ENCODE measurements at places on chromosomes 6 and 20.

GRCh38 chr20:41185013-41185757, 47.8 kb downstream of the PLCG1 start:
- DNase-seq: no peak

DNA sequence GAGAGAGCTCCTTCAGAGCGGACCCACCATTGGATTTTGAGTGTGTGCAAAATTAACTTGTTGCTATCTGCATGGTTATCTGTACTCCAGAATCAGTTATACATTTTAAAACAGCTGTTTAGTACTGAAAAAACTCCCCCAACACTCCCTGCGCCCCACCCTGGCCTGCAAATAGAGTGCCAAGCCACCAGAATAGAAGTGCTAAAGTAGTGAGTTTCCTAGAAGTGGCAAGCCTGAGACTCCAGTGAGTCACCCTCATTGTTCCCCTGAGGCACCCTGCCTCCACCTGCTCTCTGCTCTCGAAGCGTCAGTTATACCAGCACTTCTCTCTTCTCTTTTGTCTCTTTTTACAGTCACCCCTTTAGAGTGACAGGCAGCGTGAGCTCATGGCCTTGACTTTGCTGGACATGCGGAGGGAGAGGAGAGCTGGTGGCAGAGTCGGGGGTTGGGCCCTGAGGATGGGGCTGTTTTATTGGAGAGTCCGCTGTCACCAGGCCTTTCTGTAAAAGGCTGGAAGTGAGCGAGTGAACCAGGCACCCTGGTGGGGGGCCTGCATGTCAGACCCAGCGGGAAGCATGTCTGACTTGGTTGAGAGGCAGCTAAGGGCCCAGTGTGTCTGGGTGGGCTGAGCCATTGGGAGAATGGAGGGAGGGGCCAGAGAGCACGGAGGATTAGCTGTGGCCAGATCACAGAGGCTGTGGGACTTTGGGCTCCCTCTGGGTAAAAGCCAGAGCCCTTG, 10.4 kb downstream of the IGF2R start:
- peak; percentile 43 for DNase-seq

GRCh38 chr6:33207552-33208090, 679 bp upstream of the RING1 start:
- no peak for DNase-seq

DNA sequence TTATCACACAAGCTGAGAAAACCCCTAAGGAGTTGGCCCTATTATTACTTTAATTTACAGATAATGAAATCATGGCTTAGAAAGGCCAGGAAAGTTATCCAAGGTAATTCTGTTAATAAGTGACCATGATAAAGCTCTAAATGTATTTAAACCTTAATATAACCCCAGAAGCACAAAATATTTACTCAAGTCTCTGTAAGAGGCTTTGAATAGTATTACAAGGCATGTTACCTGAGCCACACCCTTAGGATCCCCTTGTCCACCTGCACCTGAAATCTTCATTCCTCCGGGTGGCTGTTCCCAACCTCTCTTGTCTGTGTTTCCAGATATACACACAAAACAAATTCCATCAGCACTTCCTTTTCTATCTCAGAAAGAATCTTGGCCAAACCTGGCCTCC, 271.6 kb upstream of the BMP2 start:
- DNase-seq: no peak

DNA sequence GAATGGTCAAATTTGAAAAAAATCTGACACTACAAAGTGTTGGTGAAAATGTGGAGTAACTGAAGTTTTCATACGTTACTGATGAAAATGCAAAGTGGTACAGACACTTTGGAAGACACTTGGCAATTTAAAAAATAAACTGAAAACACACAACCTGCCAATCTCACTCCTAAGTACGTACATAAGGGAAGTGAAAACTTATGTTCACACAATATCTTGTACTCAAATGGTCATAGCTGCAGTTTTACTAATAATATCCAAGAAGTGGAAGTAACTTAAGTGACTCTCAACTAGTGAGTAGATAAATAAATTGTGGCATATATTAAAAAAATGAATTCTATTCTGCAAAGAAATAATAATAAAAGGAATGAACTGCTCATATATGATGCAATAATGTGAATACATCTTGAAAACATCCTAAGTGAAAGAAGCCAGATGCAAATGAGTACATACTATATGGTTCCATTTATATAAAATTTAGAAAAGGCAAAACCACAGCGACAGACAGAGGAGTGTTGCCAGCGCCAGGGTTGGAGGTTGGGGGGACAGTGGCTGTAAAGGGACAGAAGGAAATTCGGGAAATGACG, 198.2 kb downstream of the ERMARD start:
- no peak for DNase-seq

GRCh38 chr6:132391391-132392269, 9.6 kb downstream of the MOXD1 start:
- no peak for DNase-seq

DNA sequence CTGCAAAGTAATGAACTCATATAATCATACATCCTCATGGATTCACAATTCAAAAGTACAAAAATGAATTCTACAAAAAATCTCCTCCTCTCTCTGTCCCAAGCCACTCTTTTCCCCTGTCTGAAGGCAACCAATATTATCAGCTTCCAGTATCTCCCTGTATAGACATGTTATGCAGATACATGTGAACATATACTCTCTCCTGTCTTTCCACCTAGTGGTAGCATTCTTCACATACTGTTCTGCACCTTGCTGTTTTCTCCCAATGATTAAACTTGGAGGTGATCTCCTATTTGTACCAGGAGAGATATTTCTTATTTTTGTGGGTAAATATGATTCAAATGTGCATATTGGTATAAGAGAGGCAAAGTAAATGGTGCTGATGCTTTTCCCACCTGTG, 416.4 kb downstream of the EPM2A start:
- no peak for DNase-seq

DNA sequence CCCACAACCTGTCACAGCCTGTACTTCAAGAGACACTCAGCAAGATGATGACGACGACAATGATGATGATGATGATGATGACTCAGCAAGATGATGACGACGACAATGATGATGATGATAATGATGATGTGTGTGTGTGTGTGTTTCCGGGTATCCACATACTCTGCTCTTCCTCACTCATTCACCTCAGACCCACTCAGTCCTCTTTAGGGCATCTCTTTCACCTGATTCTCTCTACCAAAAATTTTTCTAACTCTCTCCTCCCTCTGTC, 1.2 kb upstream of the EIF6 start:
- no peak for DNase-seq

DNA sequence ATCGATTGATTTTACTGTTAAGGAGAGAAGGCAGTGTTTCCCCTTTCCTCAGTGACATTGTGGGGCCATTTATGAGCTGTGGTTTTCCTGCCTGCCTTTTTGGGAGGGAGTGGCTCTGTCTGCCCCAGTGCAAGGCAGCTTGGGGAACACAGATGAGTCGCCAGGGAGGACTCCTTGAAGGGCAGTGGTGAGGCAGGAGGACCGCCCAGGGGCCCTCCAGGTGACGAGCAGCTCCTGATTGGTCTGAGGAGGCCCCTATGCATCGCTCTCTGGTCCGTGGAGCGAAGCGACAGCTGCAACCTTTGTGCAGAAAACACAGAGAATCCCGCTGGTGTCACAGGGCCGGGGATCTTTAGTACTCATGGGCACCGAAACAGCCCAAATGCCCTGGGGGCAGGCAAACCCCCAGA, 100.3 kb downstream of the TMEM242 start:
- DNase-seq: no peak

GRCh38 chr6:75113446-75113845, 92.4 kb downstream of the COL12A1 start:
- no peak for DNase-seq

DNA sequence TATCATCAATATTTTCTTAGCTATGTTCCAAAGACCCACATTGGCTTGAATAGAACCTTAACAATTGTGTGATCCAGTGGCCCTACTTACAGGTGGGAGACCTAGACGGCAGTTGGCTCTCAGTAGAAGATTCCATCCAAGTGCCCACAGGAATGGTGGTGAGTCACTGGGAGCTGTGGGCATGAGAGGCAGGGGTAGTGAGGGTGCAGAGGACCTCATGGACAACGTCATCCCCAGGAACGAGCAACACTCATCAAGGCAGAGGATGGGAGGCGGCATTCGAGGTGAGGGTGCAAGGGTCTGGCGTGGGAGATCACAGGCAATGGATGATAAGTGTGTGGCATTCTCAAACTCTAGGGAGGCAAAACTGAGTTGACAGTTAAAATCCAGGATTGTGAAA, 17.5 kb upstream of the SPO11 start:
- DNase-seq: no peak

- DNase-seq: no peak
Measured at GRCh38 chr6:25829375-25829774, 2.5 kb downstream of the SLC17A1 start.

GRCh38 chr6:39835821-39836295, 43.7 kb downstream of the DAAM2 start:
- no peak for DNase-seq

DNA sequence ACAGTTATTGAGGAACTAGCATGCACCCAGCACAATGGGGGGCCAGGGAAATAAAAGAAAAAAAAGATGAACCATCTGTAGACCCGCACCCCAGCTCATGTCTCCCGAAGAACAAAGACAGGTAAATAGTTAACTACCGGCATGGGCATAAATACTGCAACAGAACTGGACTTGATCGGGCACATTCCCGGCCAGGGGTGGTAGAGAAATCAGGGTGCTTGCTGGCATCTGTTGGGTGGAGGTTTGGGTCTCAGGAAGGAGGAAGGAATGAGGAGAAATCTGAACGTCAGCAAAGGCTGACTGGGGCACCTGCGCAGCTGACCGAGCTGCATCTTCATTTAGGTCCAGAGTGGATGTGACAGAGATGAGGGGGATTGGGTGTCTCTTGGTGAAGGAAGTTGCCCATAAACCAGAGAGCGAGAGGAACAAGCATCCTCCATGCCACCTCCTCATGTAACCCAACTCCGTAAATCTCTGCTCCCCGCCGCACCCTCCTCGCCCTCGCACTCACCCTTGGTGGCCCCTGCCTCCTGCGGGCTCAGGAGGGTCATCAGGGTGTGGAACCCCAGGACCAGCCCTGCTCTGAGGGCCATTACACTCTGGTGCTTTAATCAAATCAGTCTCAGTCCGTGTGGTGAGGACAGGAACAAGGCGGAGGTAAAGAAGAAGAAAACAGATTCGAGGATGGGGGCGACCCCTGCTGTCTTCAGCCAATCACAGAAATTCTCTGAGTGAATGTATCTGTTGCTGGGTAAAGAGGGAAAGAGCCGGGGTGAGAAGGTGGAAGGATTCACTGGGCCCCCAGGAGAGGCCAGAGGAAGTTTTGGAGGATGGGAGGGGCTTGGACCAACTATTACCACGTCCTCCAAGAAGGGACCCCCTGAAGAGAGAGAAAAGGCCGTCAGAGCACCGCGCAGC, at the start of gene HLA-DOA:
TSS of gene HLA-DOA (minus strand) at position 648 of the 918 bp plus-strand sequence.
- DNase-seq: no peak

DNA sequence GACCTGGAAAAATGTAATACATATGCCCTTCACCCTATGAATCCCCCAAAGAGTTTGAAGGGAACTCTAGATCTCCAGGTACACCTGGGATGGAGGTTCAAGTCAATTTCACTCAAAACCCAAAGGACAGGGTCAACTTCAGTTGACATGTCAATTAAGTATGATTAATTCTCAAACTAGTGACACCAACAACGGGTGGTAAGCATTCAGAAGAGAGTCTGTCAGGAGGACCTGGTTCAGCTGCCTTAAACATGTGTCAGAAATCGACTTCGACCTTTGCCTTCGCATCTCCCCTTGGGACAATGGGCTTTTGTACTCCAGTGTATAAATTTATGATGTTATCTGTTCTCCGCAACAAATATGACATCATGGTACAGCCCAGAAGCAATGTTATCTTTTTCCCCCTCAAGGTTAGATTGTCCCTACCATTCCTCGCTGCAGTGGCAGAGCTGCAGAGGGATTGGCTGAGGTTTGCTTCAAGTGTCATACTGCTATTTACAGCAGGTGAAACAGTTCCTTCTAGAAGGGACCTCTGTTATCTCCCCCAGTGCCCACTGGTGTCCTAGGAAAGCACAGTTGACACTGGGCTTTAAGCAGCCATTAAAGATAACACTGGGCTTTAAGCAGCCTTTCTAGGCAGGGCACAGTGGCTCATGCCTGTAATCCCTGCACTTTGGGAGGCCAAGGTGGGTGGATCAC, 94.7 kb upstream of the SNX9 start:
- no peak for DNase-seq

DNA sequence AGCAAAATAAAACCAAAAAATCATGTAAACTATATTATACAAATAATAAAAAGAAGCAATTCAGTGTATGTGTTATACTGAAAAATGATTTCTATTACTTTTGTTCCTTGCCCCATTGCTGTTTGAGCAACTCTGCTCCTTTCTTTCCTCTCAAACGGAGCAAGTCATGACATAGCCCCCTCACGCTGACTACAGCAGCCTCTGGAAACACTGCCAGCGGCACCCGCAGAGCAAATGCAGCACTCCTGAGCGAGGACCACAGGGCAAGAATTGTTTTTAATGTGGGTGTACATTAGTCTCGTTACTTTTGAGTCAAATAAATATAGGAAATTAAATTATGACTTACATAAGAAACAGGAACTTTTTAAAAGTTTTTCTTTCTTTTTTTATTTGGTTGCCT, 350.1 kb upstream of the HSF2 start:
- no peak for DNase-seq
